ENCODE measurements at places on chromosomes 7 and 10. TPM values are rescaled to one million over a fixed set of nuclear protein-coding genes. Genes with fewer than 3 reads are reported as not detected.

DNA sequence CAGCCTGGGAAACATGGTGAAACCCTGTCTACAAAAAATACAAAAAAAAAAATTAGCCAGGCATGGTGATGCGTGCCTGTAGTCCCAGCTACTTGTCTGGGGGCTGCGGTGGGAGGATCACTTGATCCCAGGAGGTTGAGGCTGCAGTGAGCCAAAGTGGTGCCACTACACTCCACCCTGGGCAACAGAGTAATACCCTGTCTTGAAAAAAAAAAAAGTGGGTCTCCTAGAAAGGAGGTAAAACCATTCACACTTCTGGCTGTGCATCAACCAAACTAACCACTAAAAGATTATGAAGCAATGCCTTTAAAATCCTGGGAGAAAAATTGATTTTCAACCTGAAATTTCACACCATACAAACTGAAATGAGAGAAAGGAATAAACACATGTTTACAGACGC lies 35.4 kb upstream of the C10orf71 start:
- no peak overlapping the region for H3K4me3 ChIP-seq
- H3K27ac ChIP-seq: no peak overlapping the region
- no peaks in the 10 kb centered on the region for H3K4me1 ChIP-seq
- no peaks in the 10 kb centered on the region for H3K36me3 ChIP-seq

The TLX1 gene
- total RNA-seq: not detected

The TMED4 gene
- 76.2 TPM for total RNA-seq

GRCh38 chr10:73647211-73647874 lies 6.1 kb upstream of the MYOZ1 start:
- H3K27me3 ChIP-seq: peaks cover 3% of the 10 kb centered on the region
- peak overlapping the region; percentile 58 for H3K4me3 ChIP-seq
- no peak overlapping the region for H3K27ac ChIP-seq
- peaks cover 15% of the 10 kb centered on the region for H3K4me1 ChIP-seq
- DNase-seq: peak; percentile 24

The PARG gene
- total RNA-seq: 30.0 TPM

GRCh38 chr10:100972115-100972903 lies 3.0 kb downstream of the SEMA4G start:
- no peaks in the 10 kb centered on the region for H3K36me3 ChIP-seq
- DNase-seq: peak; percentile 47
- no peak overlapping the region for H3K27ac ChIP-seq
- H3K27me3 ChIP-seq: no peaks in the 10 kb centered on the region

GRCh38 chr10:83222300-83222699 lies 917.0 kb upstream of the GHITM start:
- H3K27me3 ChIP-seq: no peaks in the 10 kb centered on the region
- no peaks in the 10 kb centered on the region for H3K4me1 ChIP-seq
- DNase-seq: no peak
- no peak overlapping the region for H3K4me3 ChIP-seq
- H3K27ac ChIP-seq: no peak overlapping the region
- H3K36me3 ChIP-seq: no peaks in the 10 kb centered on the region

The FXYD4 gene
- not detected for total RNA-seq

The ASAH2 gene
- 2.9 TPM for total RNA-seq

- no peak overlapping the region for H3K27ac ChIP-seq
- no peaks in the 10 kb centered on the region for H3K36me3 ChIP-seq
- H3K27me3 ChIP-seq: peaks cover 5% of the 10 kb centered on the region
- peak; percentile 44 for DNase-seq
- no peak overlapping the region for H3K4me3 ChIP-seq
Measured at GRCh38 chr10:95445837-95446486, 115.2 kb downstream of the SORBS1 start.

DNA sequence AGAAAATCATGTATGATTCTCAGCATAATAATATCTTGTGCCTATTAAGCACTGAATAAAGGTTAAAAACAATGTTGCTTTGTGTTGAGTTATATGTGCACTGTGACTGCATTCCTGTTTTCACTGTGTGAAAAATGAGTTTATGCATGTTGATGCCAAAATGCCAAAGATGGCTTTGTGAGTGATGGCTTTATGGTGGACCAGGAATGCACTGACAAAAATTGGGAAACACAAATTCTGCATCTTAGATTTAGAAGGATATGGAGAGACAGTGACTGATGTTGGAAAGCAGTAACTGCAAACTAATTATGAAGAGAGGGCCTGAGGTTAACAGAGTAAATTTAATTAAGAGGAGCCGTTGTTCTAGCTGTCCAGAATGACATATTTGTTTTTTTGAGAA lies 440.4 kb downstream of the KIF20B start:
- H3K4me1 ChIP-seq: no peaks in the 10 kb centered on the region
- H3K27me3 ChIP-seq: no peaks in the 10 kb centered on the region
- H3K36me3 ChIP-seq: no peaks in the 10 kb centered on the region
- no peak for DNase-seq
- H3K4me3 ChIP-seq: no peak overlapping the region

DNA sequence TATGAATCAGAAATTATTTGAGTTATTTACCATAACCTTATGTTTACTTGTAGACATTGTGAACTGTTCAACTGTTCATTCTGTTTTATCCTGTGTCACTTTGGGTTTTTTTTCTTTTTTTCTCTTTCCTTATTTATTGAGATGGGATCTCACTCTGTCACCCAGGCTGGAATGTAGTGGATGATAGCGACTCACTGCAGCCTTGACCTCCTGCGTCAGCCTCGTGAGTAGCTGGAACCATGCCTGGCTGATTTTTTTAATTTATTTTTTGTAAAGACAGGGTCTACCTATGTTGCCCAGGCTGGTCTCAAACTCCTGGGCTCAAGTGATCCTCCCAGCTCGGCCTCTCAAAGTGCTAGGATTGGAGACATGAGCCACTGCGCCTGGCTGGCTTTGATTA lies 97.1 kb downstream of the CSTF2T start:
- no peak overlapping the region for H3K27ac ChIP-seq
- no peak for DNase-seq
- H3K4me3 ChIP-seq: no peak overlapping the region
- H3K27me3 ChIP-seq: no peaks in the 10 kb centered on the region
- H3K36me3 ChIP-seq: no peaks in the 10 kb centered on the region
- H3K4me1 ChIP-seq: no peaks in the 10 kb centered on the region

DNA sequence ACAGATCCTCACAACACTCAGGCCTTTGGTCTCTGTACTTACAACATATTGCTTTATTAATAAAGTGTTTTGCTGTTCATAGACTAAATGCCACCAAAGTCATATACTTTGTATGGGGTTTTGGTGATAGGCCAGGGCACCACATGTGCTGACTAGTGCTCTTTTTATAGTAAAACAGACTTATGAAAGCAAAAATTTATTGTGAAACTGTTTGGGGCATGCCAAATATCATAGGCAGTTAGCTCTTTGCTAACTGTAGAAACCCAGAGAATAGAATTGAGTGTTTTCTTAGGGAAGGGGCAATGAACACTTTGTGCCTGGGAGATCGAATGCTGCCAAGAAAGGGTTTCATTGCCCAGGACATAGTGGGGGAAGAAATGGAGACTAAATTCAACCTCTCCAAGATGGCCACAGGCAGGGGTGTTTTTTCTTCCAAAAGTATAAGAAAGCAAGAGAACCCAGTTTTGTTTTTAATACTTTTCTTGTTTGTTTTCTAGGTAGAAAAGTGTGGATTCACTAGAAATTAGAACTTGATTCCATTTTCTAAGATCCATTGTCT lies 142.7 kb downstream of the TRIL start:
- no peak for DNase-seq
- peaks cover 2% of the 10 kb centered on the region for H3K27me3 ChIP-seq
- no peak overlapping the region for H3K27ac ChIP-seq
- no peaks in the 10 kb centered on the region for H3K4me1 ChIP-seq
- no peak overlapping the region for H3K4me3 ChIP-seq

The RAMP3 gene
- not detected for total RNA-seq

- H3K4me3 ChIP-seq: no peak overlapping the region
- H3K36me3 ChIP-seq: no peaks in the 10 kb centered on the region
- H3K4me1 ChIP-seq: no peaks in the 10 kb centered on the region
- no peak overlapping the region for H3K27ac ChIP-seq
- no peaks in the 10 kb centered on the region for H3K27me3 ChIP-seq
- DNase-seq: peak; percentile 40
Measured at GRCh38 chr10:71547876-71548846, 151.4 kb downstream of the CDH23 start.

The PPP1R3A gene
- not detected for total RNA-seq

DNA sequence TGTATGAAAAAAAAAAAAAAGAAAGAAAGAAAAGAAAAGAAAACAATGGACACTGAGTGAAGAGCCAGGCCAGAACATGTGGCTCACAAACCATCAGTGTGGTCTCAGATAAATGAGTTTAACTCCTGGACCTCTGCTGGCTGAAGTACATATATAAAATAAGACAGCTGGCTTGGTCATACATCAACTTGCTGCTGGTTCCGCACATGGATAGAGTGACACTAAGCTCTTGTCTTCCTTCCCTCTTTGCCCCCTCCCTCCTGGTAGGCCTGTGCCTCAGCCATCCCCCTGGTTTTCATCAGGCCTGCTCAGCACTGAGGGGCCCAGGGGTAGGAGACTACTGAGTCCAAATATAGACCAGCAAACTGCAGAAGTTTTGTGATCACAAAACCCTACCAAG lies 58.1 kb upstream of the DGKI start:
- H3K27ac ChIP-seq: no peak overlapping the region
- DNase-seq: no peak
- no peaks in the 10 kb centered on the region for H3K27me3 ChIP-seq

GRCh38 chr10:98472196-98472595 lies 25.5 kb upstream of the HPS1 start:
- H3K36me3 ChIP-seq: no peaks in the 10 kb centered on the region
- peaks cover 11% of the 10 kb centered on the region for H3K4me1 ChIP-seq
- DNase-seq: no peak
- H3K4me3 ChIP-seq: no peak overlapping the region
- no peak overlapping the region for H3K27ac ChIP-seq

GRCh38 chr7:54878339-54878738 lies 119.3 kb upstream of the SEC61G start:
- H3K36me3 ChIP-seq: no peaks in the 10 kb centered on the region
- H3K27me3 ChIP-seq: peaks cover 1% of the 10 kb centered on the region
- no peaks in the 10 kb centered on the region for H3K4me1 ChIP-seq

DNA sequence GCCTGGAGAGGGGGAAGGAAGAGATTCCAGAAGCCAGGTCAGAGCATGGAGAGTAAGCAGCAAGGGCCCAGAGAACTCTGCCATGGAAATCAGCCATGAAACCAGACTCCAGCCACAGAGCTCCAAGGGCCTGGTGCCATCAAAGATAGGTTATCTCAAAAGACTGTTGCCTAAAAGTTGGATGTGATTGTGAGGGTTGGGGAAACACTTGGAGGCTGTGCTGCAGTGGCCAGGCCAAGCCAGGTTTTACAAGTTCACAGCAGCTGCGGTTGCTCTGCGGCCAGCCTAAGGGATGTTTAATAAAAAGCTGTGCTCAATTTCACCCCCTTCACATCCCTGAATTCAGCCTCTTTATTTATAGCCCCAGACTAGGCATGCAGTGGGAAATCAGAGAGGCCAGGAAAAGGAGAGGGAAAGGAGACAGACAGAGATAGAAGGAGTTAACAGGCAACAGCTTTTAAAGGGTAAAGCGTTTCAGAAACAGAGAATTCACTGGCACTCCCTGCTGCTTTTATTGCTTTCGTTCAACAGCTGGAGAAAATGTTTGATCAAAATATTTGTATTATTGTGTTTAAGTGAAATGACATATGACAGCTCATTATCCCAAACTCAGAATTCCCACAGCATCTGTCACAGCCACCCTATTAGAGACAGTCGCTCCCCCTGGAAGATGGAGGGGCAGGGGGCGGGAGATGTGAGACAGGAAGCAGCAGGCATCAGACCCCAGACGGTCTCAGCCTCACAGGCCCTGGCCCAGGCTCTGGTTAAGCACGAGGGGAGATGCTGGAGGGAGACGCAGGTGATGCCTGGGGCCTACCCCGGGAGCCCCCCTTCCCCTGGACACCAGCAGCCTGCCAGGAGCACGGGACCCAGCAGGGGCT lies 140.1 kb downstream of the GLI3 start:
- no peaks in the 10 kb centered on the region for H3K36me3 ChIP-seq
- H3K4me3 ChIP-seq: no peak overlapping the region
- no peak for DNase-seq
- H3K4me1 ChIP-seq: no peaks in the 10 kb centered on the region
- no peak overlapping the region for H3K27ac ChIP-seq

DNA sequence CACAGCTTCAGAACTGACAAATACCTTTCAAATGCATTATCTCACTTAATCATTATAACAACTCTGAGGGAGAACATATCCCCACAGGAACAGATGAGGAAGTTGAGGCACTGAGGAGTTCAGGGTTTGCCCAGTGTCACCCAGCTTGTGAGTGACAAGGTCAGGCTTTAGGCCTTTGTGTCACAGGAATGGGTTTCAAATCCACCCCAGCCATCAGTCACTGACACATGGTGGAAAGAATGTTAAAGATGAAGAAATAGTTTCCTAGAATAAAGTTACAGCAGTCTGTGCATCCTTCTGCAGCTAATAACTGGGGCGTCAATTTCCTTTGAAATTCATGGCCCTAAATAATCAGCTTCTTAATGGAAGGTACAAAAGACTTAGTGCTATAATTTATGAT lies 37.8 kb downstream of the SGCE start:
- H3K36me3 ChIP-seq: no peaks in the 10 kb centered on the region
- H3K4me3 ChIP-seq: no peak overlapping the region
- no peak overlapping the region for H3K27ac ChIP-seq
- H3K4me1 ChIP-seq: peaks cover 11% of the 10 kb centered on the region

The MPP7 gene
- 12.6 TPM for total RNA-seq

DNA sequence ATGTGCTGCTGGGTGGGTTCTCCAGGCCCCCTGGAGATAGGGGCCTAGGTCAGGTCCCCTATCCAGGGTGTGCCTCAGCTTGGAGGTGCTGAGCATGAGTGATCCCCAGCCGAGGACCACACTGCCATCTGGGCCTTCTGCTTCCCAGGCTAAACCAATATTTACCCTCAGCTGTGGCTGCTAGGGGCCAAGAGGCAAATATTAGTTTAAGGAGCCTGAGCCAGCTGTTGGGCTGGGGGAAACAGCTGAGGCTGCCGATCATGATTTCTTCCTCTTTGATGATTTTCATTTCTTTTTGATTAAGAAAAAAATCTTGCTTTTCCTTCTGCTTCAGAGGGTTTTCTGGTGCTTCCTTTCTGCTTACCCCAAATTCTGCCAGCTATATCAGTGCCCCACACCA lies 83.4 kb downstream of the NEURL1 start:
- no peaks in the 10 kb centered on the region for H3K36me3 ChIP-seq
- no peak overlapping the region for H3K27ac ChIP-seq
- no peaks in the 10 kb centered on the region for H3K4me1 ChIP-seq
- H3K4me3 ChIP-seq: no peak overlapping the region
- no peaks in the 10 kb centered on the region for H3K27me3 ChIP-seq
- no peak for DNase-seq

DNA sequence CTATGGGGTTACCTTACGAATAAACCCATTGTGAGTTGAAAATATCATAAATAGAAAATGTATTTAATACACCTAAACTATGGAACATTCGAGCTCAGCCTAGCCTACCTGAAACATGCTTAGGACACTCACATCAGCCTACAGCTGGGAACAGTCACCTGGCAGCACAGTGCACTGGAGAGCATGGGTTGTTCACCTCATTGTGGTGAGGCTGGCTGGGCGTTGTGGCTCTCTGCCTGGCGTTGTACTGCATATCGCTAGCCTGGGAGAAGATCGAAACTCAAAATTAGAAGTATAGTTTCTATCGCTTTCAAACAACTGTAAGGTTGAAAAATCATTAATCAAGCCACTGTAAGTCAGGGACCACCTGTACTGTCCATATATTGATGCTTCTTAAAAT lies 17.3 kb upstream of the HBP1 start:
- no peaks in the 10 kb centered on the region for H3K27me3 ChIP-seq
- H3K4me1 ChIP-seq: peaks cover 4% of the 10 kb centered on the region
- H3K4me3 ChIP-seq: no peak overlapping the region
- H3K36me3 ChIP-seq: no peaks in the 10 kb centered on the region
- H3K27ac ChIP-seq: no peak overlapping the region

The UCMA gene
- total RNA-seq: not detected

Measured in activated CD8-positive, alpha-beta T cell treated with anti-CD3 and anti-CD28 coated beads for 36 hours (primary cell).